ENCODE measurements at places on chromosomes 11 and 22.
A peak's percentile ranks its signal among the peaks of the same experiment; 100 is the strongest.

- no peak for DNase-seq
Observed at GRCh38 chr22:31833930-31834329, 80.1 kb downstream of the DEPDC5 start.

GRCh38 chr11:44120169-44120568 is 24.7 kb downstream of the EXT2 start:
- no peak for DNase-seq

DNA sequence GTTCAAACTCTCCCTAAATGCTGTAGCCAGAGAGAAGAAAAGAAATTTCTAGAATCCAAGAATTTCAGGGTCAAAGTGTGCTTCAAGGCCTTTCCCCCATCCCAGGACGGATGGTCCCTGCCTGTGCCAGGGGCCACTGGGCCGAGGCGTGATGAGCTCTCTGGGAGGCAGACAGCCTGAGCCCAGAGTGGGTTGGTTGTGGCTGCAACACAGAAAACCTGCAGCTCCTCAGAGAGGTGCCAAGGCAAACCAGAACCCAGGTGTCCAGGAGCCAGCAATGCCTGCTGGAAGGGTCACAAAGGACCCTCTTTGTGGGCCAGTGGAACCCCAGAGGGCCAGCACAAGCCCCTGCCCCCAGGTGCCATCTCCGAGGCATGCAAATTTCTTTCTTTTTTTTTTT is 2.6 kb upstream of the APOL6 start:
- no peak for DNase-seq

GRCh38 chr11:115267871-115268270 is 236.3 kb downstream of the CADM1 start:
- DNase-seq, result no peak

DNA sequence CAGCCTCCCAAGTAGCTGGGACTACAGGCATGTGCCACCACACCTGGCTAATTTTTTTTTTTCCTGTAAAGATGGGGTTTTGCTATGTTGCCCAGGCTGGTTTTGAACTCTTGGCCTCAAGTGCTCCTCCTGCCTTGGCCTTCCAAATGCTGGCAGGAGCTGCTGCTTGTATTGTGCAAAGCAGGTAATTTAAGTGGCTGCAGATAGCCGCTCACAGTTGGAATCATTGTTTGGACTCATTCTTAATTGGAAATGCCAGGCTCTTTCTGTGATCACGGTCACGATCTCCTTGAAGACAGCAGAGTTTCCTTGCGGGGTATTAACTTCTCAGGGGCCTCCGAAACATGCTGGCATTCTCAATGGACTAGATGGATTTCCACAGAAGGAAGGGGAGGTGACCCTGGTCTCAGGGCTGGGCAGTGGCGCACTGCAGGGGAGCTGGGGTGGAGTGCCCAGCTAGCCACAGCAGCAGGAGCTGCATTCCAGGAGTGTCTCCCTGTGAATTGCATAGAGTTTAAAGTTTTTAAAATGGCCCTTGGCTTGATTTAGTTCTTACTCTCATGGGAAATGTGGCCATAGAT is 136.1 kb downstream of the MORC2 start:
- DNase-seq, result no peak

- DNase-seq, result no peak
Observed at GRCh38 chr11:995752-996420, 40.6 kb downstream of the MUC6 start.

- no peak for DNase-seq
Observed at GRCh38 chr11:76253416-76253815, 47.1 kb upstream of the WNT11 start.

DNA sequence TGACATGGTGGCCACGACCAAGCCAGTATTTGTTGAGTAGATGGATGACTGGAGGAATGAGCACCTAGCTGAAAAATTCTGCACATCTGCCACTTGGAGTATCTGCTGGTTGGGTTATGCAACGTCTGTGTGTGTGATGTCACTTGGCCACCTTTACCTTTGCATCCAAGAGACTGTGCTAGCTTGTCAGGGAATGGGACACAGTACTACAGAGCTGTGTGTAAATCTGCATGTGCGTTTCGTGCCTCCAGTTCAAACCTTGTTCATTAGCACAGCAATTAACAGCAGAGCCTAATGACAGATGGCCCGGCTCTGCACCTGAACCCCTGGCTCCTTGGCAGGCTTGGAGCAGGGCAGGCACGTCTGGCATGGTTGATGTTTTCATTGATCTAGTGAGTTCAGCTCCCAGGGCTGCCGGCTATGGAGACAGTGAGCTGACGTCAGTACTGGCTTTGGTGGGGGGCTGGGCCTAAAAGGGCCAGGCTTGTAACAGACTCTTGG is 188.4 kb upstream of the NAV2 start:
- DNase-seq, result no peak

DNA sequence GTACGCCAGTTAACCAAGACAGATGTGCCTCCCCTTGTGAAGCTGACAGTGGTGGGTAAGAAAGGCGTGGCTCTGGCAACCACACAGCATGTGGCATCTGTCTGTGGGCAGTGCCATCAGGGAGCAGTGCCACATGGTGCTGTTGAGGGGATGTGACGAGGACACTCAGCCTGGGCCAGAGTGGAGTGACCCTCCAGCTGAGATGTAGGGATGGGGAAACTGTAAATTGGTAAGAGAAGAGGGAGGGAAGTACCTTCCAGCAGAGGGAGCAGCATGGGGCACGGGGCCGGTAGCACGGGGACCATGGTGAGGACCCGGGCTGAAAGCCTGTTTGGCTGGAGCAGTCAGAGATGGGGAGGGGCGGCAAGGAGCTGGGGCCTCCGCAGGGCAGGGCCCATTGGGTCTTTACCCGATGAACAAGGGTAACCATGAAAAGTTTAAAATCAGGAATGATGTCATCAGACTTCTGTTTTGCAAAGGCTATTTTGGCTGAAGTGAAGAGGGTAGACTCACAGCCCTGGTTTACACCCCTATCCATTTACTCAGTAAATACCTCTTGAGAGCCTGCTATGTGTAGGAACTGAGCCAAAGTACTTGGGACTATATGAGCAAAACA is 10.4 kb downstream of the TMPRSS6 start:
- DNase-seq, result peak; percentile 21

GRCh38 chr11:41917900-41918299 is 458.4 kb upstream of the LRRC4C start:
- DNase-seq, result no peak

- no peak for DNase-seq
Observed at GRCh38 chr11:12817681-12818332, 143.6 kb downstream of the TEAD1 start.

- no peak for DNase-seq
Observed at GRCh38 chr11:112771851-112772250, 189.4 kb upstream of the NCAM1 start.

DNA sequence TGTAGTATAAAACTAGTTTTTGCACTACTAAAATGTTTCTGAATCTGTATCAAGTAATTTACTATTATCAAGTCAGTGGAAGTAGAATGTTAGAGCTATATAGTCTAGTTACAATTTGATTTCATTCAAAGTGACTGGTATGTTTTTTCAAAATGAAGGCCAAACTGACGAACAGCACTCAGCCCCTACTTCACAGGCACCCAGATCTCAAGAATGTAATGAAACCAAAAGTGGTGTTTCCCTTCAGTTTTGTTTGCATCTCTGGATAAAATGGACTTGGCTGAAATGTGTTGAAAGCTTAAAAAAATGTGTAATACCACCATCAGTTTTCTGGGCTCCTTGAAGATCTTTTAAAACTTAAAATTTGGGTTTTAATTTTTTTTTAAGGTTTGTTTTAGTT is 46.4 kb downstream of the QSER1 start:
- no peak for DNase-seq

- DNase-seq, result no peak
Observed at GRCh38 chr22:24445481-24446259, 18.3 kb downstream of the ADORA2A start.

- no peak for DNase-seq
Observed at GRCh38 chr22:47006433-47006832, 244.0 kb downstream of the TBC1D22A start.

DNA sequence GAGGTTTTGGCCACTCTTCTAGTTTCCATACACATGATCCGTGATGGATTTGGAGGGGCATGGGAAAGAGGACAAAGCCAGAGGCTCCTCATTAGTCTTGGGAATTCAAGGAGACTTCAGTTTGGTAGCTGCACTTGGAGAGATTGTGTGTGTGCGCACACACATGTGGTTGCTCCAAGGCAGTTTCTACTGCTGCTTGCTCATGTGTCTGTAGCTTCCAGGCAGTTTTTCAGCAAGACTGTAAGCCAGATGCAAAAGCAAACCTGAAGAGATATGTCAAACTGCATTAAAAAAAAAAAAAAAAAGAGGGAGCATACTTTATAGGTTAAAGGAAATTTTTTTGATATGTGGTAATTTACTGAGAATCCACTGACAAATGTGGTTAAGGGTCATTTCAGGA is 95.7 kb downstream of the OSBP2 start:
- DNase-seq, result no peak

GRCh38 chr22:45763236-45763624 is 91.6 kb downstream of the ATXN10 start:
- DNase-seq, result no peak

- peak; percentile 5 for DNase-seq
Observed at GRCh38 chr22:33922349-33922681, 2.0 kb upstream of the LARGE1 start.

- DNase-seq, result no peak
Observed at GRCh38 chr11:17954395-17955252, 58.2 kb downstream of the SERGEF start.

- DNase-seq, result no peak
Observed at GRCh38 chr11:64711956-64712362, 11.0 kb downstream of the NRXN2 start.

DNA sequence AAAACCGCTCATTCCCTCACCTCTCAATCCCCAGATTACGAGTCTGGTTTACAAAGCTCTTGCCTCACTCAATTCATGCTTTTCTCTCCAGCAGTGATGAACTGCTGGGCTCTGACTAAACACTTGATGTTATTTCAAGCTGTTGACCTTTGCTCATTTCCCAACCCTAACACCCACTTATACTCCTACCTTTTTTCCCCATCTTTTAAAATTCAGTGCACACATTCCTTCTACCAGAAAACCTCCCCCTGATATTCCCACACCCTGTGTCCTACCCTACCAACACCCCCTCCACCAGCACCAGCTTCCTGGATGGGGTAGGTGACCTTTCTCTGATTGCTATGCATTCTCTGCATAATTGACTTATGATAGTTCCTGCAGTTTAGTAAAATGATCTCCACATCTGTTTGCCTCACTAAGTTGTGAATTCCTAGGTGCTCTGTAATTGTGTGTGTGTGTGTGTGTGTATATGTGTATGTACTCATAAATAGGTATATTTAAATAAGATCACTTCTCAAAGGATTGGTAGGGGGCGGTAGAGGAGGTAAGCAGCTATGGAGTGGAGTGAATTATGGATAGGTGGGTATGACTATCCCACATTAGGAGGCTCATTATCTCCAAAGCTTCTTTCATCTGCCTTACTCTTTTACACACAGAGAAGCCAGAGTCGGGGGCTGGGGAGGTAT is 842 bp downstream of the HEPACAM start:
- DNase-seq, result no peak

GRCh38 chr11:8826901-8827560 is 84.0 kb upstream of the AKIP1 start:
- no peak for DNase-seq

- no peak for DNase-seq
Observed at GRCh38 chr11:64102005-64102738, 63.7 kb downstream of the MACROD1 start.

- no peak for DNase-seq
Observed at GRCh38 chr11:19646921-19647320, 65.7 kb upstream of the NAV2 start.

DNA sequence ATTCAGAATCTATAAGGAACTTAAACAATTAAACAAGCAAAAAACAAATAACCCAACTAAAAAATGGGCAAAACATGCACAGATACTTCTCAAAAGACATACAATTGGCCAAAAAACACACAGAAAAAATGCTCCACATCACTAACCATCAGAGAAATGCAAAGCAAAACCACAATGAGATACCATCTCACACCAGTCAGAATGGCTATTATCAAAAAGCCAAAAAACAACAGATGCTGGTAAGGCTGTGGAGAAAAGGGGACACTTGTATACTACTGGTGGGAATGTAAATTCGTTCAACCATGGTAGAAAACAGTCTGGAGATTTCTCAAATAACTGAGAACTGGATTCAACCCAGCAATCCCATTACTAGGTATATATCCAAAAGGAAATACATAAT is 24.8 kb downstream of the ENTHD1 start:
- no peak for DNase-seq

DNA sequence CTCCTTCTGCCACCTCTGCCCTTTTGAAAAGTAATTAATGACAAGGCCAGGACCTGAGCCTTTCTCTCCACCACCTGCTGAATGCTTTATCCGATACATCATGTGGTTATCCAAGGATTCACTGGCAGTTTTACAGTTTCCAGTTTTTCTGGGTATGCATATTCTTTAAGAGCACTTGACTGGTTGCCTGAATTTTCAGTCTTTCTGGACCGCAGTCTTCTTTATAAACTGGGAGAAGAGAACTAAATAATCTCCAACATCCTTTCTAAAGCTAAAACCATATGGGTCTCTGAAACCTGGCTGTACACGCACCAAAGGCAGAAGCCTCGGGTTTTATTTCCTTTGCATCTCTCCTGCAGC is 65.1 kb downstream of the BTG4 start:
- no peak for DNase-seq

DNA sequence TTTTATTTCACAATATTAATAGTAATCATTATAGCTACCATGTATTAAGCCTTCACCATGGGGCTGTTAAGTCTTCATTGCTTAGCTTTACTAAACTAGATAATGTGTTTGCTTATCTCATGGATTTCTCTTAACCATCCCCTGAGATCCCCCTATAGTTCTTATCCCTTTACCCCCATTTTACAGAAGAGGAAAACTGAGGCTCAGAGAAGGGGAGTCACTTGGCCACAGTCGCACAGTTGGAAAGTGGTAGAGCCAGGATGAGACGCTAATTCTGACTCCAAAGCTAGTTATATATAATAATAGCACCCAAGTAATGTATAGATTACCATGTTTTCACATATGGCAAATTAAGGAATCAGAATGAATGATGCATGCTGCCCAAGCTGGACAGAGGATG is 9.7 kb upstream of the TFIP11 start:
- DNase-seq, result no peak

DNA sequence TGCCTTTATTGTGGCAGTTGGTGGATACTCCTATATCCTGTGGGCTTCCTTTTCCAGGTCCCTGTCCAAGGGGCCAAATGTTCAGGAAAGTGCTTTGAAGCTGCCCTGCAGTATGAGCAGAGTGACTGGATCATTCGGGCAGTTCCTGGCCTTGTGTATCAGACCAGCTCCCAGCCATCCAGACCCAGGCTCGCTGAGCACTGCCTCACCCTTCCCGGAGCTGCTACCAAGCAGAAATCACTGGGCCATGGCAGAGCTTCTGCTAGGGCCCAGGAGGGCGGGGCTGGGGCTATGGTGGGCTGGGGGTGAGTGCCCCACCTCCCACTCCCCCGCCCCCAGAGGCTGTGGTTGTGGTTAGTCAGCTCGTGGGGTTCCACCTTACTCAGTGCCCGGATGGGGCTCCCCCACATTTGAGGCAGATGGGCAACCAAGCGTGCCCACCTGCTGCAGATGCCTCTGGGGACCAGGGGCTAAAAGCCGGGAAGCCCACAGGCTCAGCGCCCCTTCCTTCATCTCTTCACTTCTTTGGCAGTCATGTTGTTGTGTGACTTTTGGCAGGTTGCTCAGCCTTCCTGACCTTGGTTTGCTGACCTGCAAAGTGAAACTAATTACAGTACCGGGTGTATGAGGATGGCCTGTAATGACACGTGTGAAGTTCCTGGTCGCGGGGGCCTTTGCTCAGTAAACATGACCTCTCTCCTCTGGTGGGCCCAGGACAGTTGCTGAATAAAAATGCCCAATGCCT is 2.1 kb upstream of the LRRC32 start:
- no peak for DNase-seq
